ENCODE measurements at places on chromosomes 7 and 10.

DNA sequence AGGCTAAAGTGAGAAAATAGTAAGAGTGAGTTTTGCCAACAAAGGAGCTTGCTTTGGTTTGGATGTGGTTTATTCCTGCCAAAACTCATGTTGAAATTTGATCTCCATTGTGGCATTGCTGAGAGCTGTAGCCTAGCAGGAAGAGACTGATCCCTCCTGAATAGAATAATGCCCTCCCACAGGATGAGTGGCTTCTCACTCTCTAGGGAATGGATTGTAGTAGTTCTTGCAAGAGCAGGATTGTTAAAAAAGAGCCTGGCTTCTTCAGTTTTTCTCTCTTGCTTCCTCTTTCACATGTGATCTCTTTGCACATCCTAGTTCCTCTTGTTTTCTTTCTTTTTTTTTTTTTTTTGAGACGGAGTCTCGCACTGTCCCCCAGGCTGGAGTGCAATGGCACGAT lies 34.4 kb downstream of the ASAH2 start:
- DNase-seq, result no peak

DNA sequence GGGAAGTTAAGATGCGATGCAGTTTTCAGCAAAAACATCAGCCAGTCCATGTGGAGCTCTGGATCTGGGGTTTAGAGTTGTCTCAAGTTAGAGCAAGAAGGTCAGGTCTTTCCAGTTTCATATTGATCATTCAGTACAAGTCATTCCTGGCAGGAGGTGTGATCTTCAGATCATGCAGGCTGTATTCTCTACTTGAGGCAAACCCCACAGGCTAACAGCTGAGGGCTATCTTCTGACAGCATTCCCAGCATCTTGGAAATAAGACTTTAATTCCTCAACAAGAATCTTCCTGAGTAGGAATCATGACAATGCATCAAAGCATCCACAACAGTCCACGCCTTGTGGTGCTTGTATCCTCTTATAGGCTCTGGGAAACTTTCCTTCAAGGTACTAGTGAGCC lies 94.9 kb upstream of the ZNF438 start:
- no peak for DNase-seq

GRCh38 chr10:81309041-81309552 lies 565.9 kb upstream of the NRG3 start:
- no peak for DNase-seq

GRCh38 chr10:18616337-18616736 lies 35.0 kb downstream of the NSUN6 start:
- no peak for DNase-seq

- no peak for DNase-seq
Measured at GRCh38 chr10:36872702-36873393, 252.6 kb upstream of the ANKRD30A start.

DNA sequence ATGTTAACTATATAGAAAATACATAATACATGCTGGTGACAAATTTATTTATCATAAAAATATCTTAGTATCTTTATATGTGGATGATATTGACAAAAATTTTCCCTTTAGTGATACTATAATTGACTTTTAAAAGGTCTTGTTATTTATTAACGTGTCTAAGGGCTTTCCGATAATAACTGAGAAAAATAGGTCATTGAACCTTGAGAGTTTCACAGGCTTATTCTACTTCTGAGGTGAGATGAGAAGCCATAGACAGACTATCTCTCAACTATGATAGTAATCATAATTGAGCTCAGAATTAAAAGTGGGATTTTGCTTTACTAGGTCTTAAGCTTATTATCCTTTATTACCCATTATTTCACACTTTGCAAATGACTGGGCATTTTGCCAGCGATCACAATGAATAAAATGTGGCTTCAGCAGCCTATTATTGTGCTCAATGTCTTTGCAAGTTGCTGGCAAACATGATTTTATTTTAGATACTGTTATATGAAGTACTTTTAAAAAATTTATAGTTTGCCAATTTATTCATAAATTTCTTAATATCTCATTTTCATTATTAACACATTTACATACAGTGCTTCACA lies 574.5 kb downstream of the ZWINT start:
- DNase-seq, result no peak

GRCh38 chr7:136664537-136664936 lies 203.9 kb upstream of the CHRM2 start:
- no peak for DNase-seq

GRCh38 chr10:124252097-124252715 lies 158.8 kb upstream of the CHST15 start:
- DNase-seq, result no peak

GRCh38 chr7:2775785-2776184 lies 68.3 kb downstream of the GNA12 start:
- DNase-seq, result no peak

GRCh38 chr7:102320181-102320580 lies 33.5 kb downstream of the SH2B2 start:
- no peak for DNase-seq

GRCh38 chr7:104179178-104179577 lies 28.6 kb downstream of the ORC5 start:
- DNase-seq, result no peak

DNA sequence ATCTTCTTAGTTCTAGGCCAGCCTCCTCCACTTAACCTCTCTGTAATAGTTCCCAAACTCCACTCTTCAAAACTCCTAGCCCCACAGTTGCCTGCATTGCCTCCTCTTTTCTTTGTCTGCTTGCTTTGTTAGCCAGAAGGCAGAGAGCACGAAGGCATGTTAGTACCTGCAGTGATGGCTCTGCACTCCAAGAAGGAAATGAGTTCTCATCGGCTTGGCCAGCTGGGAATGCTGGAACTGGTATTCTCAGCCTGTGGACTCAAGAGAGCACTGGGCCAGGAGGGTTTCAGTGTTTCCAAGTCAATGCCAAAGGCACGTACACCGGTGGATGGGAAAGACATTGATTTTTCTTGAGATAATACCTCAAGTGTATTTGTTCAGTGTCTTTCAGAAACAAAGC lies 66.3 kb upstream of the HABP2 start:
- DNase-seq, result no peak

GRCh38 chr10:124403548-124403947 lies 15.2 kb downstream of the OAT start:
- no peak for DNase-seq

DNA sequence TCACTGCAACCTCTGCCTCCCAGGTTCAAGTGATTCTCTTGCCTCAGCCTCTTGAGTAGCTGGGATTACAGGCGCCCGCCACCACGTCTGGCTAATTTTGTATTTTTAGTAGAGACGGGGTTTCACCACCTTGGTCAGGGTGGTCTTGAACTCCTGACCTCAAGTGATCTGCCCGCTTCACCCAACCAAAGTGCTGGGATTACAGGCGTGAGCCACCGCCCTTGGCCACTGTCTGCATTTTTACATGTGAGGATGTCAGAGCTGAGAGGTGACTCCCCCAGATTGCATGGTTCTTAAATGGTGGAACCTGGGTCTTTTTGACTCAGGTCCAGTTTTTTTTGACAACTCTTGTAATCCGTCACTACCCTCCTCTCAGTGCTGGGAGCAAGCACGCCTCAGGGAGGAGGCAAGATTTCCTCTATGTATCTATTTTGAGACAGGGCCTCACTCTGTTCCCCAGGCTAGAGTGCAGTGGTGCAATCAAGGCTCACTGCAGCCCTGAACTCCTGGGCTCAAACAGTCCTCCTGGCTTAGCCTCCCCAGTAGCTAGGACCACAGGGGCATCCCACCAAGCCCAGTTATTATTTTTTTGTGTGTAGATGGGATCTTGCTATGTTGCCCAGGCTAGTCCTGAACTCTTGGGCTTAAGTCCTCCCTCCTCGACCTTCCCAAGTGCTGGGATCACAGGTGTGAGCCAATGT lies 1.2 kb upstream of the SRRT start:
- no peak for DNase-seq

DNA sequence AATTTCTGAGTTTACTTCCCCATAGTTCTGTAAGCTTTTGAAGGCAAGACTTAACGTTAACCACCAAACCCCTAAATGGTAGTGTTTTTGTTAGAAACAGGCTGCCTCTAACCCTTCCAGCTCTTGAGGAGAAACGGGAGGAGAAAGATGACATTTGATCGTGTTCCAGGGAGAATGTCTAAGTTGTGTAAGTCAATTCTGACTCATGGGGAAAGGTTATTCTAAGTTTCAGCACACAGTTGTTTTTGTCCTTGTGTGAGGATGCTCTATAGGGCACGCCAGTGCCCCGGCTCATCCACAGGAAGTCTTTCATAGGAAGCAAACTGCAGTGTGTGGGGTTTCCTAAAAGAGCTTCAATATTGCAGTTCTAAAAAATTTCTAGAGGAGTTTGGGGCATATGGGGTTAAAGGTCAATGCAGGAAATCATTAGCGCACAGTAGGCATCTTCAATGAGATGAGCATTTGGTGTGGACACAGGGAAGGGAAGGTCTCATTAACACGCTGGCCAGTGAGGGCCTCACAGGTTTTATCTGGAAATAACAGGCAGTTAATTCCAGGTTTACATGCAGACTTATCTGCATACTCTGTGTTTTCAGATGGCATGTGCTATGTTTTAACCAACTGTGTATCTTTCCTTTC lies 638.2 kb upstream of the IGFBP3 start:
- DNase-seq, result no peak

- no peak for DNase-seq
Measured at GRCh38 chr7:132573251-132573955, 2.9 kb downstream of the PLXNA4 start.

GRCh38 chr7:86006909-86007308 lies 636.8 kb upstream of the GRM3 start:
- no peak for DNase-seq

- DNase-seq, result no peak
Measured at GRCh38 chr10:72146559-72147323, 58.4 kb upstream of the SPOCK2 start.

GRCh38 chr10:70175516-70175915 lies 5.2 kb upstream of the SAR1A start:
- DNase-seq, result no peak

GRCh38 chr10:44889834-44890233 lies 21.3 kb upstream of the TMEM72 start:
- no peak for DNase-seq

- DNase-seq, result no peak
Measured at GRCh38 chr7:94330269-94331020, 64.2 kb upstream of the COL1A2 start.

DNA sequence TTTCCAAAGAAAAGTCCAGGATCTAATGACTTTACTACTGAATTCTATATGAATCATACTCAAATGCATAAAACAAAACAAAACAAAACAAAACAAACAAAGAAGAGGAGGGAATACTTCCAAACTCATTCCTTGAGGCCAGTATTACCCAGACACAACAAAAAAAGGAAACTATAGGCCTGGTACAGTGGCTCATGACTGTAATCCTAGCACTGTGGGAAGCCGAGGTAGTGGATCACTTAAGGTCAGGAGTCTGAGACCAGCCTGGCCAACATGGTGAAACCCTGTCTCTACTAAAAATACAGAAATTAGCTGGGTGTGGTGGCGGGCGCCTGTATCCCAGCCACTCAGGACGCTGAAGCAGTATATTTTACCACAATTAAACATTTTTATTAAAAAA lies 114.6 kb downstream of the NRBF2 start:
- DNase-seq, result no peak

- DNase-seq, result no peak
Measured at GRCh38 chr10:6278519-6279120, 75.9 kb downstream of the PFKFB3 start.

GRCh38 chr10:4687397-4687796 lies 138.6 kb upstream of the AKR1E2 start:
- no peak for DNase-seq
